COR-L47 (cell line): ENCODE measurements at places on chromosomes 4 and X.

DNA sequence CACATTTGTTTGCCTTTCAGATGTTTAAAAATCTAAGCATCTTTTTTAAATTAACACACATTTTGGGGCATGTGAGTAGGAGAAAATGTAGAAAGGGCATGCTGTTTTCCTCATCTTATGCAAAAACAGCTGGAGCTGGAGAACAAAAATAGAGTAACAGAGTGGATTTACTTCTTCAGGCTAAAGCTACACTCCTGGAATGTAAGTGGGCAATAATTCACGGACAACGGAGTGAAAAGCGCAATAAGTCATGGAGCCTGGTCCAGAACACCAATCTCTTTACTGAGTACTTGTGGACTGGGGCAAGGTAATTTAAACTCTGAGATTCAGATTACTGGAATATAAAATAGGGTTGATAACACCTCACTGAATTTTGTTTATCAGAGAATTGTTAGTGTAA, 1018.8 kb upstream of the HS3ST1 start:
- no peak for DNase-seq

DNA sequence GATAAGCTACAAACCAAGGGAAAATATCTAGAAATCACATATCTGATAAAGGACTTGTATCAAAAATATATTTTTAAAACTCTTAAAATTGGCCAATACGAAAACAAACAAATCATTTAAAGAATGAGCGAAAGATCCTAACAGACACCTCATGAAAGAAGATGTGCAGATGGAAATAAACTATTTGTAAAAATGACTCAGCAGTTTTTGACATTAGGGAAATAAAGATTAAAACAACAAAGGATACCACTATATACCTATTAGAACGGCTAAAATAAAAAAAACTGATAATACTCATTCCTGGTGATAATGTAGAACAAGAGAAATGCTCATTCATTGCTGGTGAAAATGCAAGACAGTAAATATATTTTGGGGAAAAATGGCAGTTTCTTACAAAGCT, 506.4 kb downstream of the KLHL4 start:
- DNase-seq, result no peak

DNA sequence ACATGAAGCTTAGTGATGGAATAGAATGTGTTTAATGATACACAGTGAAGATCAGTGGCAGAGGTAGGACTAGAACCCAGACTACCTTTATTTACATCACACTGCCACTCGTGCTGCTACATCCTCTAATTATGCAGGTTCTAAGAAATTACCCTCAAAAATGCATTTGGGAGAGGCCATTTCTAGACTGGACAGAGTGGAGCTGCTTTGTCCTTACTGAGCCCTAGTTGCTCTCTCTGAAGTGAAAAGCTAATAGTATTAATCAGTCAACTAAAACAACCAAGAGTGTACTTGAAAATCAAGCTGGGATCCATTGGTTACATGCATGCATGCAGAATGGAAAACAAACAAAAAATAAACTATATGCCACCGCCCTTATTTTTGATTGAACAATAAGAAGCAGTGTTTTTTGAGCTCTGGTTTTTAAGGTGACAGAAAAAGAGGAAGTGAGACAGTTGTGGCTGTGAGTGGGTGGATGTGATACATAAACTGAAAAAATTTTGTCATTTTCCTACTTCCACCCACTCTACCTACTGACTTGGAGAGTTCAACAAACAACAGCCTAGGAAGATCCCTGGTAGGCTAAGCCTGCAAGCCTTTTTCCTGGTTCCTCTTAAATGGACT, 6.8 kb upstream of the VSIG4 start:
- no peak for DNase-seq

DNA sequence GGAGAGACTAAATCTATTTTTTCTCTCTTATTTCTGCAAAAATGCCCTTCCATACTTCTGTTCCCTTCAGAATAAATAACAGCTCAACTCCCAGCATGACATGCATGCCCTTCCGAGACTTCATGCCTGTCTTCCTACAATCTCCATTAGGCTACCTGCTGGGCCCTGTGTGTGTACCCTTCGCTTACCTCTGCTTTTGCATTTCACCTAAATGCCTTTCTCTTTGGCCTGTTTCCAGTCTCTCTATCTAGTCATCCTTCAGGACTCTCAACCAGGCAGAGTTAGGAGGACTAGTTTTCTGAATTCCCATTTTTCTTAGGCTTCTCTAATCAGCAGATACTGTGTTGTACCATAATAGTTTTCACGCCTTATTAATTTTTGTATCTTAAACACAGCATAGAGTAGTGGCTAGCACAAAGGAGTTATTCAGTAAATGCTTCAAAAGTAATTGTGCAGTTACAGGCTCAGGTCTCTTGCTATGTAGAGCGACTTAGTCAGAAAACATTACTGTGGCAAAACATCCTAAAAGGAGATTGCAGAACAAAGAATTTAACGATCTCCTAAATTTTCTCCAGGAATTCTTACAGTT, 20.5 kb downstream of the SEPTIN11 start:
- no peak for DNase-seq

- DNase-seq, result no peak
These were observed 122.9 kb downstream of the LDB2 start for GRCh38 chr4:16775411-16776154.
